Hematopoietic multipotent progenitor cell treated with erythropoietin and hydrocortisone succinate and interleukin-3 and kit ligand, for 17 days (in vitro differentiated cells): ENCODE measurements at places on chromosomes 12 and 14.

DNA sequence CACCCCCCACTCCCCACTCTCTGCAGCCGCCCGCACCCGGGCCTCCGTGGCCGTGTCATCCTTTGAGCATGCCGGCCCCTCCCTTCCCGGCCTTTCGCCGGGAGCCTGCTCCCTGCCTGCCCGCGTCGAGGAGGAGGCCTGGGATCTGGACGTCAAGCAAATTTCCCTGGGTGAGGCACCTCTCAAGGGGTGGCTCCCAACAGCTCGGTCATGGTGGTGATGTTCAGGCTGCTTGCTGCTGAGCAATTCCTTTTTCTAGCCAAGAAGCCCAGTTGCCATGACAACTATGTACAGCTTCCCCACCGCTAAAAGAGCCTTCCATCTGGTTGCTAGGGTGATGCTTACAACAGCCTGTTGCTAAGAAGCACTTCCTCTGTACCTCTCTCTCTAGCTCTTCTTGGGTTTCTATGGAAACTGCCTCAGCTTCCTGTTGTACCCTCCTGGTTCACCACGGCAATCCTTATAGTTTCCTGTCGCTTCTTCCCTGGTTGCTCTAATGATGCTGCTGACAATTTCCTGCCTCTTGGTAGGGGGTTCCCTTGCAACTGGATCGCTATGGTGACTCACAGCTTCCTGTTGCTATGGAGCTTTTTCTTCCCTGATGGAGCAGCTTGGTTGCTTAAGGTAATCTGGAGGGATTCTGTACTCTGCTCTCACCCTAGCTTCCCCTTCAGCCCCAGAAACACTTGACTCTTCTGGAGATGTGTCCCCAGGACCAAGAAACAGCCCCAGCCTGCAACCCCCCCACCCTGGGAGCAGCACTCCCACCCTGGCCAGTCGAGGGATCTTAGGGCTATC, 11.0 kb downstream of the ZNF219 start:
- DNase-seq, result no peak

- no peak for DNase-seq
Observed at GRCh38 chr12:52210186-52210924, 18.5 kb upstream of the KRT80 start.

DNA sequence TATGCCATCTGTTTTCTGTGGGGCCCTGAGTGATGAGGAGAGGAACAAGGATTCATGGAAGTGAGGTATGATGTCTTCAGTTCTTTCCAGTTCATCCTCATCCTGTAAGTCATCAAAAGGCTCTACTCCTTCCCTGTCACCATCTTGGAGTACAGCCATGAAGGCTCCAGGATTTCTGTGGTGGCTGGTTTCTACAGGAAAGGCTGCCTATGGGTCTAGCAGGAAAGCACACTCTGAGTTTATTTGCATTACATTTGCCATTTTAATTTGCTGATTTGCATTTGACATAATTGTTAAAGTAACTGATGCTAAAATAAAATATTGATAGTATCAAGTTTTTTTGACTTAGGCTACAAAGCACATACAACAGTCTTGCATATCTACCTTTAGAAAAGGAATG, 11.2 kb downstream of the TTC6 start:
- no peak for DNase-seq

DNA sequence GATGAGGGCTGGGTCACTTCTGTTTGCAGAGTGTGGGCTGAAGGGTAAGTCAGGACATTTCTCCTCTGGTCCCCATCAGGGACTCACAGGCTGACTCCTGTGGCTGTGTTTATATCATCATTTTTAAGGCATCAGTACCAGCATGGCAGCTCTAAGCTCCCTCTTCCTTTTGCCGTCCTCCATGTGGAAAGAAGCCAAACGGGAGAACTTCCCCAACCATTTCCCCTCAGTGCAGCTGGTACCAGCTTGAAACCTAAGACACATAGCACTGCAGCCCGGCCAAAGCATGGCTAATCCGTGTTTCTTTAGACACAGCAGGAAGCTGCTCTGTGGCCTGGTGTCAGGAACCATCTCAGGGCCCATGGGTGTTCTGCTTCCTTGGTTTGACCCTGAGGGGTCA, 31.9 kb upstream of the ATP2A2 start:
- no peak for DNase-seq

GRCh38 chr14:54489731-54490444, 1.1 kb upstream of the GMFB start:
- no peak for DNase-seq

DNA sequence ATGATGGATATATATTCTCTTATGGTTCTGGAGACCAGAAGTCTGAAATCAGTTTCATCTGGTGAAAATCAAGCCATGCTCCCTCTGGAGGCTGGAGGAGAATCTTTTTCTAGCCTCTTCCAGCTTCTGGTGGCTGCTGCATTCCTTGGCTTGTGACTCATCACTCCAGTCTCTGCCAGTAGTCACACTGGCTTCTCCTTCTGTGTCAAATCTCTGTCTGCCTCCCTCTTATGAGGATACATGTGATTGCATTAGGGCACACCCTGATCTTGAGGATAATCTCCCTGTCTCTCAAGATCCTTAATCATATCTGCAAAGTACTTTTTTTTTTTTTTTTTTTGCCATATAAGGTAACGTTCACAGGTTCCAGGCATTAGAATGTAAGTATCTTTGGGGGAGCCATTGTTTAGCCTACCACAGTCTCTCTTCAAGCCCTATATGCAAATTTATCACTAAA, 17.7 kb downstream of the DNAL1 start:
- DNase-seq, result no peak

- no peak for DNase-seq
Observed at GRCh38 chr14:68703093-68703492, 89.8 kb downstream of the ZFP36L1 start.

GRCh38 chr14:99539491-99539890, 58.3 kb downstream of the CCNK start:
- DNase-seq, result no peak

- no peak for DNase-seq
Observed at GRCh38 chr14:57736391-57736790, 129.5 kb downstream of the SLC35F4 start.

GRCh38 chr14:75168586-75169335, 7.7 kb downstream of the TMED10 start:
- no peak for DNase-seq

DNA sequence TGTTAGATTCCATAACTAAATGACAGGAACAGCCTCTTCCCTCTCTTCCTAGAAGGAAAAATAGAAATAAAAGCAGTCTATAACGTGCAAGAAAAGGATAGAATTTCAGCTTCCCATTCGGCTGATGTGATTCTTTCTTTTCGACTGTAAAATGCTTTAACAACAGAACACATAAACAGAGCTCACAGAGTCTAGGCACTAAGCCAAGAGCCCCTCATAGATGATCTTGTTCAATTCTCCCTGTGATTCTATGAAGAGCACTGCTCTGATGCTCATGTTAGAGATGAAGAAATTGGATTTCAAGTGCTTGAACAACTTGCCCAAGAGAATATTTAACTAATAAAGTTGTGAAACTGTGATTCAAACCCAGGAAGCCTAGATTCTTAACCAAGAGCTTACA, 232.7 kb downstream of the RPAP3 start:
- no peak for DNase-seq

DNA sequence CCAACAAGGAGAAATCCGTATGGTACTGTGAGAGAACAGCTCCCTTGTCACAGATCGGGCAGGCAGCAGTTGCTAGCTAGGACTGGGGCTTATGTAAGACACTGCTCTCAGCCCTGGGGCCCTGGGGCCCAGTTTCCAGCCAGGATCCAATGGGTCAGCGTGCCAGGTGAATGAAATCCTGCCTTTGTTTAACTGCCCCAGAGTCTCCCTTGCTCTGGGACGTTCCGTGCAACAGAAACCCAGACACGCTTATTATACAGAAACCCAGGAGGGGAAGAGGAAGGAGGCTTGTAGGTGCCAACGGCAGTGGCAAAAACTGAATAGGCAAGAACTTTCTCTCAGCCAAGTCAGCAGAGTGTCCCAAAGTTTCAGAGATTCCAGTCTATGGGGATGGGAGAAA, 110.6 kb downstream of the DIO2 start:
- no peak for DNase-seq

DNA sequence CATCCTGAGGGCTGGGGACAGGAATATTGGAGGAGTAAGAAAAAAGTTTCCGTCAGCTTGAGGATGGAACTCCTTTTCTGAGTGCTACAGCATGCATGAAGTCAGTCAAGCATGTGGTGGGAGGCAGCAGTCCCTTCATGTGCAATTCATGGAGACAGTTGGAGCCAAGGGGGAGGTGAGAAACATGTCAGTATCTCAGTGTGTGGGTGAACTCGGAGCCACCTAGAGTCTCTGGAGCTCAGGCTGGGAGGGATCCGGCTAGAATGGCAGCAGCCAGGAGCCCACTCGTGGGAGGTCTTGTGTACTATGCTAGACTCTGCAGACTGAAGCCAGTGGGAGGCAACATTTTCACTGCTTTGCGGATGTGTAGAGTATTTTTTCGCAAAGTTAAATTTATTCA, 60.3 kb downstream of the AVPR1A start:
- no peak for DNase-seq
